ENCODE measurements at places on chromosomes 2 and 18.

DNA sequence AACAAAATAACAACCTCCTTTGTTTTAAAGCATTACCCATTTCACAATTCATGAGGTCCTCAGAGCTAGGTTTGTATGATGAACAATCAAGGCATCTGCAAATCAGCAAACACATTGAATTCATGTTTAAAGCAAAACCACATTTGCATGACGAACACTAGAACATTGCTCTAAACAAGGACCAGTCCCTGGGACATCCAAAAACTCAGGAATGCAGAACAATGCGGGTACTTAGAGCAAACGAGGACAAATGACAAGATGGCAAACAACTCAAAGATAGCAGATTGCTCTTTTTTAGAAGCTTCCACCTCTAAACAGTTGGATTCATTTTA, 45.7 kb upstream of the RALBP1 start:
- peak; percentile 74 for DNase-seq

- no peak for DNase-seq
Measured at GRCh38 chr2:96623116-96623515, 15.0 kb downstream of the KANSL3 start.

DNA sequence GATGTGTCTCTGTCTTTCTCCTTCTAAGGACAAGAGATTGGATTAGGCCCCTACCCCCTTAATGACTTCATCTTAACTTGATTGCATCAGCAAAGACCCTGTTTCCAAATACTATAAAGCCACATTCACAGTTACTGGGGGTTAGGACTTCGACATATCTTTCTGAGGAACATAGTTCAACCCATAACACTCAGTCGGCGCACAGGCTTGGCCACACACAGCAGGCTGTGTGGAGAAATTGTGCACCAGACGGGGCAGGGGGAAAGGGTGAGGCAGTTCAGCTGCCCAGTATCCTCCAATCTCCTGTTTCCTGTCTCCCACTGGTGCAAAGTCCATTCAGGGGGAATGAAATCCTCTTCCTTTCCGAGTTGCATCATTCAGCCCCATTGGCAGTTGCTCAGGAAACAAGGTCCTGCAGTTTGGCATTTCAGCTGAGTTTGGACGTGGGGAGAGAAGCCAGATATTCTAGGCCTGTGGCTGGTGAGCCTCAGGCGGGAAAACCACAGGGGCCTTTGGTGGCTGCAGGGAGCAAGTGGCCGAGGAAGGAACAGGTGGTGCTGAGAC, 9.4 kb upstream of the RAPGEF4 start:
- DNase-seq, result no peak

GRCh38 chr2:189865826-189866225, 81.6 kb downstream of the PMS1 start:
- no peak for DNase-seq

- DNase-seq, result peak; percentile 55
Measured at GRCh38 chr2:231926180-231926741, at the start of gene NPPC. NPPC (minus strand) TSS chr2:231926396; CDS start chr2:231926249, 147 bp downstream.

GRCh38 chr2:236179236-236180075, 11.3 kb upstream of the GBX2 start:
- peak; percentile 40 for DNase-seq

DNA sequence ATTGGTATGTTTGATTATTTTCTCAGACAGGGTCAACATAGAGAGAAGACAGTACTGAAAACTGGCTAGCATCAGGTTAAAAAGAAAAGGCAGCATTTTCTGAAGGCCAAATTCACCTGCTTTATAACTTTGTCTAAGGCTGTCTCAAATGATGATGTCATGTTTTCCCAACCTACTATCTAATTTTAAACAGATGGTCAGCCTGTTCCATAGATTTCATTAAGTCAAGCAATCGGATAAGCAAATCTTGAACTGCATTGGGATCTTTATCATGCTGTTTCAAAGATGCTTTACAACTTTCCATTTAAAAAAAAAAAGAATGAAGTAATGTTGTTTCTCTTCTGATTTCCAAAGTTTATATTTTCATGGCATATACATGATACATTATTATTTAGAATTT, 56.3 kb upstream of the SPOPL start:
- DNase-seq, result no peak

DNA sequence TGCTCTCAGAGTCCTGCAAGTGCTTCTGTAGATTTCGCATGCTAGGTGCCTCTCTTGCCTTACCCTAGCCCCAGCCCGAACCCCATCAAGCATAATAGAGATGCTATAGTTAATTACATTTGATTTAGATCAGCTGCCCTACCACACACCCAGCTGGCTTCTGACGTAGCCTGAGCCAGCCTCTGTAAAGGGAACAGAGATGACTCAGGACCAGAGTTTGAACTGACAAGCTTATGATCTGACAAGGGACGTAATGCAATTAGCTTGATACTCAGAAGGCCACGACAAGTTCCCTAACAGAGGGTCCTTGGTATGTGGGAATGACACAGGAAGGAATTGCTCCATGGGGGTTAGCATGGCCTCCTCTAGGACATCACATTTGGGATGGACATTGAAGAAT, 126.6 kb downstream of the LRATD1 start:
- no peak for DNase-seq

GRCh38 chr2:150076281-150076680, 411.2 kb downstream of the RND3 start:
- peak; percentile 30 for DNase-seq

DNA sequence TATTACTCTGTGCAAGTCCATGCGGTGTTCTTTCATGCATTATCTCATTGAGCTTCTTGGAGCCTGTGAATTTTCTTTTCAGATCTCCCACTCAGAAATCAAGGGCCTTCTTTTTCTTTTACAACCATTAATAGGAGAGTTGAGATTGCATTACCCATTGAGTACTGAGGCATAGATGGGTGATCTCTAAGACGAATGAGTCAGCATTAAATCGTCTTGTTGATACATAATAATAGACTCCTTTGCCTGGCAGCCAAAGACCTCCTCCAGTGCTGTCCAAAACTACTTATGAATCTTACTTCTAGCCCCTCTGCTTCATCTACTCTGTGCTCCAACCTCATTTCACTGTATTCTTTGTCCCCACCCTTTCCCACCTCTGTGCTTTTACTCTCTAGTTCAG, 180.5 kb downstream of the AGPS start:
- no peak for DNase-seq

- DNase-seq, result no peak
Measured at GRCh38 chr2:9373047-9373446, 50.3 kb downstream of the ITGB1BP1 start.

DNA sequence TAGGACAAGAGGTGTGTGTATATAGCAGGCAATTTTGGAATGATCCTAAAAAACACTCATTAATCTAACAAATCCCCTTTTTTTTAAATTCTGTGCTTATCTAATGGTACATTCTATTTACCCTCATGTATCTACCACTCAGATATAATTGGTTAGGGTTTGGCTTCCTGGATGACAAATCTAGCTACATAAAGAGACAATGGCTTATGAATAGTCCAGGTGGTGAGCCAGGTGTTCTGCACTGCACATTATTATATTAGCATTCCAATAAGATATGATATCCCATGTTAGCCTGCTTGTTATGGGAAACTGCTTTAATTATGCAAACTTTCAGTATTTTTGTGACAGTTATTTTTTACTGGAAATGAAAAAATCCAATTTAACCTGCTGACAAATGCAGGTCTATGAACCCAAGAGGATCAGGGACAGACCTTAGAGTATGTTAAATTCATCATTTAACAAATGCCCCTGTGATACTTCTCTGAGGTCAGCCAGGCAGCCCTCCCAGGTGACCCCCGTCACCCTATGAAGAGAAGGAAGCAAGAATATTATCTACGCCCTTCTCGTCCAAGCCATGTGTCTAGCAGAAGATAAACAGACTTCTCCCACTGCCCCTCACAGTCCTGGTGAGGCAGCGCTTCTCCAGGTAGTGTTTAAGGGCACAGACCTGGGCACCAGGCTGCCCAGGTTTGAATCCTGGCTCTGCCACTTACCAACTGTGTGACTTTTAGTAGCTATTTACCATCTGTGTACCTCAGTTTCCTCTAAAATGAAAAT, 83.0 kb downstream of the ADD2 start:
- DNase-seq, result no peak

GRCh38 chr2:149719695-149720094, 132.1 kb upstream of the MMADHC start:
- no peak for DNase-seq

DNA sequence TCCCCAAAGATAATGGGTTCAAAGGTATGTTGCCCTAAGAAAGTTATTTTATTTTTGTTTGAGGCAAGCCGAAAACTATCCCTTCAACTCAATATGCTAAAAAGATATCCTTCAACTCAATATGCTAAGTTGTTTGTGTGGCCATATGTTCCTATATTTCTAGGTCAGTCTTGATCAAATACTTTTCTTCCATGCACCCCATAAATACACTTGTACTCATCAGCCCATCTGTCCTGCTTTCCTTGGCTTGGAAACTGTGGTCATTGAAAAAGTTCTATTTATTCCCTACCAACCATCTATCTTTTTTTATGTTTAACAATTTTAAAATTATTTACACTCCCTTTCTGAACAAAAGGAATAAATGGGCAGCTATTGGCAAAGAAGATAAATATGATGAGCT, 447.7 kb downstream of the NRXN1 start:
- no peak for DNase-seq

- DNase-seq, result no peak
Measured at GRCh38 chr2:198917926-198918720, 539.6 kb downstream of the SATB2 start.

GRCh38 chr2:64750001-64750816, 96.5 kb upstream of the SERTAD2 start:
- DNase-seq, result peak; percentile 38

DNA sequence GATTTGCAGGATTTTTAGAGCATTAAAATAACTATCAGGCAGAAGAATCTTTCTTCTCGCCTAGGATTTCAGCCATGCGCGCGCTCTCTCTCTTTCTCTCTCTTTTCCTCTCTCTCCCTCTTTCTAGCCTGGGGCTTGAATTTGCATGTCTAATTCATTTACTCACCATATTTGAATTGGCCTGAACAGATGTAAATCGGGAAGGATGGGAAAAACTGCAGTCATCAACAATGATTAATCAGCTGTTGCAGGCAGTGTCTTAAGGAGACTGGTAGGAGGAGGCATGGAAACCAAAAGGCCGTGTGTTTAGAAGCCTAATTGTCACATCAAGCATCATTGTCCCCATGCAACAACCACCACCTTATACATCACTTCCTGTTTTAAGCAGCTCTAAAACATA, 137.0 kb downstream of the MEIS1 start:
- DNase-seq, result no peak

GRCh38 chr2:73964223-73964622, 20.5 kb upstream of the TET3 start:
- DNase-seq, result no peak

DNA sequence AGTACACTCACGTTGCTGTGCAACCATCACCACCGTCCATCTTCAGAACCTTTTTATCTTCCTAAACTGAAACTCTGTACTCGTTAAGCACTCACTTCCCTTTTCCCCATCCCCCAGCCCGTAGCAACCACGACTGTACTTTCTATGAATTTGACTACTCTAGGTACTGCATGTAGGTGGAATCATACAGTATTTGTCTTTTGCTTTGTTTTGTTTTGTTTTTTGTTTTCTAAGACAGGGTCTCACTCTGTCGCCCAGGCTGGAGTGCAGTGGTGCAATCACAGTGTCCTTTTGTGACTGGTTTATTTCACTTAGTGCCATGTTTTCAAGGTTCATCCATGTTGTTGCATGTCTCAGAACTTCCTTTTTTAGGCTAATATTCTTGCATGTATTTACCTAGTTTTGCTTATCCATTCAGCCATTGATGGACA, 7.0 kb upstream of the TYMS start:
- DNase-seq, result no peak

DNA sequence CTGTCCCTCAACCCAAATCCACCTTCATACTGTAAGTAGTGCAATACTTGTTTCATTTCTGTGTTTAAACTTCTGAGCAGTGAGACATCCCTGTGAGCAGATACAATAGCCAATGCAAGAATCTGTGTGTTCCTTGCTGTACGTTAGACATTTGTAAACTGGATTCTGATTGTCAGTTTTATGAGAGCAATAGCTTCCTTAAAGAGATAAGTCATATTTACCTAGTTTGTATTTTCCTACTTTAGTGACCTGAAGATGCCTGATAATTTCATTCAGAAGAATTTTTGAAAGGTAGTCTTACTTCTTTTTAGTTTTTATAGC, 90.7 kb downstream of the DPP4 start:
- DNase-seq, result no peak

- DNase-seq, result no peak
Measured at GRCh38 chr2:111143107-111143842, 22.6 kb downstream of the BCL2L11 start.

DNA sequence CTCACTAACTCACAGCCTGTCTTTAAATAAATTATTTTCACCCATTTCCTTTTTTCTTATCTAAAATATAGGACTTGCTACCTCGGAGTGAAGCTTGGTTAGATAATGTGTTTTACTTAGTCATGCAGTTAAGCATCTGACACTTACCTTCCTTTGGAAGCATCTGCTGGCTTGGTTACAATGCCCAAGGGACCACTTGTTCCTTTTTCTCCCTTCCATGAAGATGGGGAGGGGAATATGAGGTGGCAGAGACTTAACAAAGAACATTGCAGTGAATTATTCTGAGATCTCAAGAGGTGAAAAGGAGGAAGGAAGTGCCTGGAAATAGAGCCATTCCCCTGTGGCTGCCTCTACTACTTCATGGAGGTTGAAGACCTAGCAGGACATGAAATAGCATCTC, 145.4 kb upstream of the FOSL2 start:
- DNase-seq, result no peak

- DNase-seq, result no peak
Measured at GRCh38 chr2:133080822-133081221, 410.8 kb upstream of the LYPD1 start.

DNA sequence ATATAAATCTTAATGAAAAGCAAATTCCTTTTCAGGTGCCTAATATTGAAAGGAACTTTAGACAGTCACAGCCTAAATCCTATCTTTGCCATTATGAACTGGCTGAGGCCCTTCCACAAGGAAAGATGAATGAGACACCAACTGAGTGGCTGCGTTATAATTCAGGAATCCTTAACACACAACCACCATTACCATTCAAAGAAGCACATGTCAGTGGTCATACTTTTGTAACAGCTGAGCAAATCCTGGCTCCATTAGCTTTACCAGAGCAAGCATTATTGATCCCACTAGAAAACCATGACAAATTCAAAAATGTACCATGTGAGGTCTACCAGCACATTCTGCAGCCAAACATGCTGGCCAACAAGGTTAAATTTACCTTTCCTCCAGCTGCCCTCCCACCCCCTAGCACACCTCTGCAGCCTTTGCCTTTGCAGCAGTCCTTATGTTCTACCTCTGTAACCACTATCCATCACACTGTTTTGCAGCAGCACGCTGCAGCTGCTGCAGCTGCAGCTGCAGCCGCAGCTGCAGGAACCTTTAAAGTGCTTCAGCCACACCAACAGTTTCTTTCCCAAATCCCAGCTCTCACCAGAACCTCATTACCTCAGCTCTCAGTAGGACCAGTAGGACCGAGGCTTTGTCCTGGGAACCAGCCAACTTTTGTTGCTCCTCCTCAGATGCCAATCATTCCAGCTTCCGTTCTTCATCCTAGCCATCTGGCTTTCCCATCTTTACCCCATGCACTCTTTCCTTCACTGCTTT, 340.1 kb downstream of the ZNF804A start:
- no peak for DNase-seq

All from AG20443 (cell line).